ENCODE measurements at places on chromosomes 1 and 21. TPM values are rescaled to one million over a fixed set of nuclear protein-coding genes. Genes with fewer than 3 reads are reported as not detected.
A peak's percentile ranks its signal among the peaks of the same experiment; 100 is the strongest.

GRCh38 chr1:25117233-25117823 is 115.0 kb downstream of the SYF2 start:
- H3K27me3 ChIP-seq = peaks cover 13% of the 10 kb centered on the region
- H3K36me3 ChIP-seq = no peaks in the 10 kb centered on the region
- no peaks in the 10 kb centered on the region for H3K4me1 ChIP-seq
- no peak for DNase-seq
- H3K27ac ChIP-seq = no peak overlapping the region
- no peak overlapping the region for H3K4me3 ChIP-seq

DNA sequence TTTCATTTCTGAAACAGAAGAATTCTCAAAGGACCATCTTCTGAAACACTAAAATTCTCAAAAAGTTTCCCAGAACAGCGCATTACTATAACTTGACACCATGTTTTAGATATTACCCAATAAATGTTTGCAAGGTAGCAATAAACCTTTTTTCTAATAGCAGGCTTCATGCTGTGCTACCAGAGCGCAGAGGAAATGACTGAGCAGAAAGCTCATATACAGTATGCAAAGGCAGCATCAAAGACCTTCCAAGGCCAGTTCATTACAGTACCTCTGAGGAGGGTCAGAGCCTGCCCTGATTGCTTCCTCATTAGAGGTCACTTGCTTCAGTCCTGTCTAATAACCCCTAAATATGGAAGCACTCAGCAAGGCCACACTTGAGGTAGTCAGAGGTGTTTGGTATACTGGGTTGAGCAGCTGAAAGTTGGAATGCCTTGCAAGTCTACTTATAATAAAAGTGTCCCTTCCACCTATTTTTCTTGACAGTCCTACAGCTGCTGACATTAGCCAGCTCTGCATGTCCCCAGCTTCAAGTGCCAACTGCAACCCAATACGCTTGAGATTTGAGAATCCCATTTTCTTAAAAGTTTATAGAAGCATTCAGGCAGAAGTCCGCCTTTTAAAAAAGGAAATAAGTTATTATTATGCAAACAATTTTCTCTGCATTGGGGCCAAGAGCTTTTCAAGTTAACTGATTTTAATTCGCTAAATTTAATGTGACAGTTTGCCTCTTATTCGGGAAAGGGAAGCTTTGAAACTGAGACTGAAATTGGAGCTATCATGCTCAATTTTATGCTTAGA is 207.2 kb downstream of the ZC3H11B start:
- H3K27ac ChIP-seq = no peak overlapping the region
- H3K4me3 ChIP-seq = no peak overlapping the region
- no peaks in the 10 kb centered on the region for H3K27me3 ChIP-seq
- no peaks in the 10 kb centered on the region for H3K4me1 ChIP-seq
- no peak for DNase-seq

DNA sequence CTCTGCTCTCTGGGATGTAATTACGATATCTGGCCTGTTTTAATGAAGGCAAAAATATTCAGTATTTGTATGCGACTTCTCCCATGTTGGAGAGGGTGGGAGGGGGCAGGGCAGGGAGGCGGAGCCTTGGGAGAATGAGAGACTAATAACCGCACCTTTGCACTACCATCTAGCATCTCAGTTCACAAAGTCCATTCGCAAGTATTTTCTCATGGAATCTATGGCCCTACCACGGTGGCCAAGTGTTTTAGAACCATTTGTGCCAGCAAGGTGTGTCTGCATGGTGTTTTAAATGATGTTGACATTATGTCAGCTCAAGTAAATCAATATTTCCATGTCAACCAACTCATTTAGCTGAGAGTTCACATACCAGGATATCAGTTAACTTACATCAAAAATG is 14.3 kb upstream of the BLACAT1 start:
- H3K27me3 ChIP-seq = no peaks in the 10 kb centered on the region
- no peak overlapping the region for H3K27ac ChIP-seq
- H3K4me3 ChIP-seq = no peak overlapping the region
- H3K4me1 ChIP-seq = no peaks in the 10 kb centered on the region
- H3K36me3 ChIP-seq = no peaks in the 10 kb centered on the region

DNA sequence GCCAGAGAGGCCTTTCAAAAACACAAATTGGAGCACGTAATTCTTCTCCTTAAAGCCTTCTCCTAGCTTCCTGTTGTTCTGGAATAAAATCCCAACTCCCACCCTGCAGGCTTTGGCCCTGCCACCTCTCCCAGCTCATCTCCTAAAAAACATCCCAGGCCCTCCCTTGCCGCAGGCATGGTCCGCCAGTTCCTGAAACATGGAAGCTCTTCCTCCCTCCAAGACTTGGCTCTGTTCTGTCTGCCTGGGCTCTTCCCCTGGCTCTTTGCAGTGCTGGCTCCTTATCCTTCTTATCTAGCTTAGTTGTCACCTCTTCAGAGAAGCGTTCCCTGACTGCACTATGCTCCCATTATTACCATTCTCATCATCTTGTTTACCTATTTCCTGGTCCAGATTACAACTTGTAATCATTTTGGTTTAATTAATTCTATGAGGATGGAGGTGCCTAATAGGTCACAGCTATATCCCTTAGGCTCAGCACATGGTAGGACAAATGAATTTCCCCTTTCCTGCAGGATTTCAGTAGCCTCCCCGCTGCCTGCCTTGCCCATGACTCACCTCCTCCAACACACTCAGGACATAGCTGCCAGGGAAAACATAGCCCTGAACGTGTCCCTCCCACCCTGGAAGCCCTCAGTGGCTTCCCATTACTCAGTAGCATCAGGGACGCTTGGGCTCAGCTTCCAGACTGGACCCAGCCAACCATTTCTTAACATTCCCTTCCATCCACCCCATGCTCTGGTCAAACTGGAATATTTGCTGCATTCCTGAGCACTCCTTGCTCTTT is 15.7 kb upstream of the IGSF21 start:
- no peak overlapping the region for H3K4me3 ChIP-seq
- no peaks in the 10 kb centered on the region for H3K4me1 ChIP-seq
- H3K36me3 ChIP-seq = no peaks in the 10 kb centered on the region
- no peak overlapping the region for H3K27ac ChIP-seq
- DNase-seq = no peak
- H3K27me3 ChIP-seq = peaks cover 70% of the 10 kb centered on the region

GRCh38 chr1:207949571-207950195 is 38.8 kb upstream of the CD34 start:
- no peaks in the 10 kb centered on the region for H3K36me3 ChIP-seq
- no peaks in the 10 kb centered on the region for H3K27me3 ChIP-seq
- peaks cover 9% of the 10 kb centered on the region for H3K4me1 ChIP-seq
- no peak overlapping the region for H3K4me3 ChIP-seq

GRCh38 chr1:225450491-225451191 is 22.8 kb upstream of the LBR start:
- peak overlapping the region; percentile 59 for H3K27ac ChIP-seq
- no peak overlapping the region for H3K4me3 ChIP-seq
- peaks cover 11% of the 10 kb centered on the region for H3K4me1 ChIP-seq

DNA sequence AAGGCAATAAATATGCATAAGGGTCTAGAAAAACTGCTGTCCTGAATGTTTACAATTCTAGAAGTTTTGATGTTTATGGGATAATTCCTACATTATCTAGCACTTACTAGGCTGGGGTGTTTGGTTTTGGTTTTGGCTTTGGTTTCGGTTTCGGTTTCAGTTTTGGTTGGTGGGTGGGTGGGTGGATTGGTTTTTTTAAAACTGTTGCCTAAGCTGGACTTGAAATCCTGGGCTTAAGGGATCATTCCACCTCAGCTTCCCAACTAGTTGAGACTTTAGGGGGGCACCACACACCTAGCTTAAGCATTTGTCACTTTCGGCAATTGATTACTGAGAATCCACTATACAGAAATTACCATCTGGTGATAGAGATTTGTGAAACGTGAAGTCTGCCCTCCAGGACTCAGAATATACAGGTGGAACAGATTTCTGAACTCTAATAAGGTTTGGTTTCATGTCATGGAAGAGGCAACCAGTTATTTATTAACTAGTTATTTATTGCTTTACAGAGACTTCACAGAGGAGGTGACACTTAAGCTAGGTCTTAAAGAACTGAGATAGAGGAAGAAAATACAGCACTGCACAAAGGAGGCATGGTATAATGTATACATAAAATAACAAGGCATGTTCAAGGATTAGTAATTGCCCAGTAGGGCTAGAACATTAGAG is 69.6 kb downstream of the PIK3R3 start:
- H3K27me3 ChIP-seq = no peaks in the 10 kb centered on the region
- peaks cover 22% of the 10 kb centered on the region for H3K4me1 ChIP-seq
- no peak overlapping the region for H3K4me3 ChIP-seq
- peaks cover 26% of the 10 kb centered on the region for H3K36me3 ChIP-seq

DNA sequence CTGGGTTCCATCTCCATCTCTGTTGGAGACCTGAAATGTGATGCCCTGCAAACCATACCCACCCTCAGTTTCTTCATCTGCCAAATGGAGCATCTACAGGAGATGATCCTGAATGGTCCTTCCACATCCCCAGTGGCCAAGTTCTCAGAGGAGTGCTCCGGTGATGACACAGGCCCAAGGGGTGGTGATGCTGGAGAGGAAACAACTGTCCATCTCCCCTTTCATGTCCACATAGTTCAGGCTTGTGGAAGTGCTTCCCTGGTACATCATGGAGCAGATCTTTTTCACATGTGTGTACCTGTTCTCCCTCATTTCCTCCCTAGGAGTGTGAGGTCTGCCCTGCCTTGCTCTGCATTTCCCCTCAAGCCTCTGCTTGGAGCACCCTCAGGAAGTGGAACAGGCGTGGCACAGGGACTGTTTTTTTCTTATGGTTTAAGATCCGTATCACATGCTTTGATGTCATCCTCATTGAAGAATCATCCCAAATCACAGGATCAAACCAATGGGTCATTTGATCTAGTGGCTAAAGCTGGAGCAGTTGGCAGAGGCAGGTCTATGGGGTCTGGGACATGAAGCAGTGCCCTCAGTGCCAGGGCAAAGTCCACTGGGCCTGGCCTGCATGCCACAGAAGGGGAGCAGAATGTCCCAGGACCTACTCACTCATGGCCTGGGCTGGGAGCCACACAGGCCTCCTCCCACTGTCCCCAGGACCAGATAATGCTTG is 8.2 kb upstream of the TRIM63 start:
- H3K4me3 ChIP-seq = no peak overlapping the region
- H3K27ac ChIP-seq = no peak overlapping the region
- DNase-seq = no peak
- no peaks in the 10 kb centered on the region for H3K4me1 ChIP-seq

DNA sequence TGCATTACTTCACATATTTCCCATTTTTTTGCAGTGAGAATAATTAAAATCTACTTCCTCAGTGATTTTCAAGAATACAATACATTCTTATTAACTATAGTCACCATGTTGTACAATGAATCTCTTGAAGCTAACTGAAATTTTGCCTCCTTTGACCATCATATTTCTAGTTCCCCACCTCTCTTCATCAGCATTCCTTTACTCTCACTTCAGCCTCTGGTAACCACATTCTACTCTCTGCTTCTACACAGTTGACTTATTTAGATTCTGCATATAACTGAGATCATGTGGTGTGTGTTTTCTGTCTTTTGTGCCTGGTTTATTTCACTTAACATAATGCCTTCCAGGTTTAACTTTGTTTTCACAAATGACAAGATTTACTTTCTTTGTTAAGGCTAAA is 304.4 kb upstream of the LYPLAL1 start:
- no peak for DNase-seq
- no peaks in the 10 kb centered on the region for H3K4me1 ChIP-seq
- H3K27me3 ChIP-seq = no peaks in the 10 kb centered on the region
- no peak overlapping the region for H3K27ac ChIP-seq
- H3K4me3 ChIP-seq = no peak overlapping the region
- no peaks in the 10 kb centered on the region for H3K36me3 ChIP-seq

- peak overlapping the region; percentile 19 for H3K27ac ChIP-seq
- H3K36me3 ChIP-seq = no peaks in the 10 kb centered on the region
- H3K27me3 ChIP-seq = no peaks in the 10 kb centered on the region
- H3K4me1 ChIP-seq = no peaks in the 10 kb centered on the region
These were observed 323.1 kb upstream of the FAM78B start for GRCh38 chr1:166489670-166490436.

DNA sequence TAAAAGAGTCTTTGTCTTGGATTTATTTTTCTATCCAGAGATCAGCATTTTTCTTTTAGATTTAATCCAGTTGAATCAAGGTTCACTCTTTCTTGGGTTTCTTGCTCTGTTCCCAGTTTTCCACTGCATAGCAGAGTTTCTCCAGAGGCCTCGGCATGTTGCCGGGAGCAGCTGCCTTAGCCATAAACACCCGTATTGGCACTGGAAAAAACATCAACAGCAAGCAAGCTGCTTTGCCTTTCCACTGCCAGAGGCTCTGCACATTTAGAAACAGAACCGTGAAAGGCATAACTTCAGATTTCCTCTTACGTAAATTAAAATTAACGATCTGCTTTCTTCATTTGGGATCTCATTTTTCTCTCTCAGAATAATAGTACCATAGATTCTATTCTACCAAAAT is 181.8 kb upstream of the L1TD1 start:
- H3K27ac ChIP-seq = no peak overlapping the region
- H3K4me1 ChIP-seq = no peaks in the 10 kb centered on the region
- DNase-seq = no peak
- no peaks in the 10 kb centered on the region for H3K27me3 ChIP-seq
- H3K4me3 ChIP-seq = no peak overlapping the region
- H3K36me3 ChIP-seq = no peaks in the 10 kb centered on the region

DNA sequence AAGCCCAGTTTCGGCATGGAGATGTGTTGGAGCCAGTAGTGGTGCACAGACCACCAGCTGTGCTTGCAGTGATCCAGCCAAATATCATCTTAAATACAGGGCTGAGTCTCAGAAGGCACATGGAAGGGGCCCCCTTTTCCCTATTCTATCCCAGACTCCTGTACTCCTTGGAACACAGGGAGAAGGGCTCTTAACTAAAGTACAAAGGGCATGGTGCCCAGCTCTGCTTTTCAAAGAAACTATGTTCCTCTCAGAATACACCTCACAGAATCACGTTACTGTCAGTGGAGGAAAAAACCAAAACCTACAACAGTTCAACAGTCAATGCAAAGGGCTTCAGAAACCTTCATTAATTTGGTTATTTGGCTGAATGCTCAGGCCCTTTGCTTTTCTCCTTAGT is 180.6 kb upstream of the C1orf105 start:
- H3K27me3 ChIP-seq = no peaks in the 10 kb centered on the region
- no peaks in the 10 kb centered on the region for H3K36me3 ChIP-seq
- no peak overlapping the region for H3K27ac ChIP-seq
- no peak overlapping the region for H3K4me3 ChIP-seq
- H3K4me1 ChIP-seq = no peaks in the 10 kb centered on the region

GRCh38 chr1:185368313-185368855 is 51.3 kb upstream of the IVNS1ABP start:
- no peak overlapping the region for H3K27ac ChIP-seq
- H3K36me3 ChIP-seq = no peaks in the 10 kb centered on the region
- peaks cover 4% of the 10 kb centered on the region for H3K4me1 ChIP-seq
- DNase-seq = no peak

HES5 gene
- 1.2 TPM for total RNA-seq

LRRC39 gene
- total RNA-seq = 1.2 TPM

SNIP1 gene
- total RNA-seq = 12.6 TPM

Measured in left lung (tissue), 14 donors.